ENCODE measurements at places on chromosomes 1 and 21.

- no peak for DNase-seq
Observed at GRCh38 chr1:158821723-158822122, 9.4 kb upstream of the MNDA start.

GRCh38 chr1:32877211-32878110, 6.7 kb upstream of the FNDC5 start:
- no peak for DNase-seq

DNA sequence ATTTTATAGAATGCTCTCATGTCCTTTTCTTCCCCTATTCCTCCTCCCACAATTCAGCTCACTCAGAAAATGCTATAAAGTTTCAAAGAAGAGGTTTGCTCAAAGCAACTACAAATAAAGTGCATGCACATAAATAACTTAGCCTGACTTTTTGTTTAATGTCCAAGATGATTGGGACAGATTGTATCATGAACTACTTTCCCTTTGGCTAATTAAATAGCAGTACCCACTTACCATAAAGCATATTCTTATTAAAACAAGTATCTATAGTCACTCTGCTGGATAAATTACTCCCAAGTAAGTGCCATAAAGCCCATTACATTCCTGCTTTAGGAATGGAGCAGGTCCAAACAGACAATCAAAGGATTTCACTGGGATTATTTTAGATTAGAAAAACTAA, 576.0 kb downstream of the LMO4 start:
- no peak for DNase-seq

DNA sequence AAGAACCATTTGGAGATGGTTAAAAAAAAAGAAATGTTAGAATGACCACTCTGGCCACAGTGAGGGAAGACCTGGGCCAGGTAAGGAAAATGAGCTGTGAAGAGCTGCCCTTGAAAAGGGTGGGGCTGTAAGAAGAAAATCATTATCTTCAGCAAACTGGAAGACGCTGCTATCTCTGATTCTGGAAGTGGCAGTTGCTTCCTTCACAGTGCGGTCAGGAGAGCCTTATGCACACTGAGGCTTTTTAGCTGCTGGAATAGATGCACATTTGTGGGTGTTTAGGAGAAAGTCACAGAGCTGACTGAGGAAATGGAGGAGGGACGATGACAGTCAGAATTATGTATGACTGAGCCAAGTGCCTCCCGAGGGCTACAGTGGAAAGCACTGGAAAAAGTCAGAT, 91.6 kb downstream of the TBX19 start:
- DNase-seq: no peak

DNA sequence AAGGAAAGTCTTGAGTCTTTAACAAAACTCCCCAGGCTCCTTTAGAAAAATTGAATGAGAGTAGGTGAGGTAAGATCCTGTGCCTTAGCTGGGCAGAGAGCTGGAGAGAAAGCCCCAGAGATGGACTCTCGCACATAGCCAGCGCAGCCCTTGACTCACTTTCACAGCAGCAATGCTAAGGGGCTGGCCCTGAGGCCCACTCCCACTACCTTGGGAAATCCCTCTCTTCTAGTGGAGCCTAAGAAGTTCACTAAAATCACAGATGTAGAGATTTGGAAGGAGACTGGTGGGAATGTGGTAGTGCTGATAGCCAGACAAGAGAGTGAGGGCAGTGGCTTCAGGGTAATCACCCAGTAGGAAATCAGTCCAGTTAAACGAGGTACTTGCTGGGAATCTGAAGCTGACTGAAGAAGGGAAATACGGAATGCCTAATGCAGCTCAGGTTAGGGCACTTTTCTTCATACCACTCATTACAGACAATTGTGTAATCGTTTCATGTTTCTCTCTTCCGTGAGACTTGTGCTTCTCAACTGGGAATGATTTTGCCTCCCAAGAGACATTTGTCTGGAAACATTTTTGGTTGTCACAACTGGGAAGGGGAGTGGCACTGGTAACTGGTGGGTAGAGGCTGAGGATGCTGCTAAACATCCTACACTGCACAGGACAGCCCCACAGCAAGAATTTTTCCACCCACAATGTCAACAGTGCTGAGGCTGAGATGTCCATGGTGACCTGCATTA, 42.4 kb upstream of the LRRC8C start:
- DNase-seq: no peak
